ENCODE measurements at places on chromosomes 16 and 17.

- DNase-seq, result no peak
Measured at GRCh38 chr16:23248261-23249194, 53.6 kb upstream of the SCNN1B start.

DNA sequence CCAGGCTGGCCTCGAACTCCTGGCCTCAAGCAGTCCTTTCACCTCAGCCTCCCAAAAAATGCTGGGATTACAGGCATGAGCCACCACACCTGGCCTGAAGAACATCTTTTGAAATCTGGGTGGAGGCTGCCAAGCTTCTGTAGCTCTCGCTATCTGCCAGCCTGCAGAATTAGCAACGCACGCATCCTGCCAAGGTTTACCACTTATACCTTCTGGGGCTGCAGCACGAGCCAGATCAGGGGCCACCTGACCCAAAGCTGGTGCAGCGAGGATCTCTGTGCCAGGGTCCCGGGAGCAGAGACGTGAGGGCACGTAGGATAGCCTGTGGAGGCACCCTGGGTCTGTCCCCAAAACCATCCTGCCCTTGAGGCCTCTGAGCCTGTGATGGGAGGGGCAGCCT, 22.2 kb downstream of the SLC38A8 start:
- DNase-seq, result no peak

DNA sequence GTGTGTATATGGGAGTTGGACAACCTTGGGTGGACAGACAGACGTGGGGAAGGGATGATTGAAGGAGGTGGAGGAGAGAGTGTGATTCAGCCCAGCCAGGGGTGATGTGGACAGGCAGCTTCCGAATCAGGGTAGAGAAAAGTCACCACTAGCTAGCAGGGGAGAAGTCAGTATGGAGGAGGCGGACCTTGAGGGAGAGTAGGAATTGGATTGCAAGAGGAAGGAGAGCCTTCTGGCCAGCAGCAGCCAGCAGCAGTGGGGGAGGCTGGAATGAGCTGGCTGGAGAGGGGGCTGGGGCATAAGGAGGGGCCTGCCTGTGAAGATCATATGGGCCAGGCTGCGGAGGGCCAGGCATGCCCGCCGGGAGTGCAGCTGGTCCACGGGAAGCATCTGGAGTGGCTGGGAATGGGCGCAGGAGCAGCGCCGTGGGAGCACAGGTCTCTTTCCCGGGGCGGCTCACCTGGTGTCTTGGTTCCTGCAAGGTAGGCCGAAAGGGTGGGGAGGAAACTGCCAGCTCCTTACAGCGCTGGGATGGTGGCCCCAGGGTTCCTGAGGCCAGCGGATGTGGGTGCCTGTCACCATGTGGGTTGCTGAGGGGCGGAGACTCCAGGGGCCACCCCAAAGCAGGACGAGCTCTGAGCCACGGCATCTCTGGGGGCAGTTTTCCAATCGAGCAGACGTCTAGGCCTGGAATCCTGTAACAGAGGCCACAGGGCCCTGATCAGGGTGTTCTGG, 235.3 kb downstream of the SEC14L1 start:
- DNase-seq, result peak; percentile 60

GRCh38 chr17:58387834-58388233, 29.5 kb downstream of the RNF43 start:
- no peak for DNase-seq

- DNase-seq, result no peak
Measured at GRCh38 chr17:76087531-76087930, 8.5 kb downstream of the ZACN start.

GRCh38 chr16:27301236-27301861, 12.4 kb upstream of the IL4R start:
- no peak for DNase-seq

DNA sequence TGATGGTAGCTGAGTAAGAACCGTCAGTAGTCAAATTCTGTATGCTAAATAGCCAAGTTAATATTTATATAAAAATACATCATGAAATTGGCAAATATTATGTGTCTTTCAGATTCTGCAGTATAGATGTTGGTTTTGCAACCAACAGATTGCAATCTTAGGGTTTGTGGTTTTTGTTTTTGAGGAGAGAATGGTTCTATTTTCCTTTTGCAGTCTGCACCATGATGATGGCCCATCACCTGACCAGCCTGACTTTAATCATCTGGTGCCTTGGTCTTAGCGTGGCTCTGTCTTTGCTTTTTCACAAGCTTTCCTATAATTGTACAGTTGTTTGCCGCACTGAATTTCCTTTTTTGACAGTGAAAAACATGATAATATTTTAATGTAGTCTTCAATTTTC, 50.7 kb downstream of the NUP93 start:
- no peak for DNase-seq

DNA sequence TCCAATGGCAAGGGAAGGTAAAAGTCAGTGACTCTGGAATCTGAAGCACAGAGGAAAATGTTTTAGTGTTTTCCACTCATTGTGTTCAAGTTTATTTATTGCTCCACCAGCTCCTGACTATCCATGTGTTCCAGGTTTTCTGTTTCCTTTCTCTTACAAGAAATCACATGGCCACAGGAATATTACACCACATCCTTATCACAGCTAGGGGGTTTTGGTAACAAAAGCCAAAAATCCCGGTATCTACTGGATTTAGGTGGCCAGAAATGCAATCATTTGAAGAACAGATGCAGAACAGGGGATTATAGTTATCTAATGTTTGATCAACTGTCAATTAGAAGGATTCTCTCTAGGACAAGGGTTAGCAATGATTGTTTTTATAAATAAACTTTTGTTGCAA, 47.9 kb downstream of the STH start:
- no peak for DNase-seq

DNA sequence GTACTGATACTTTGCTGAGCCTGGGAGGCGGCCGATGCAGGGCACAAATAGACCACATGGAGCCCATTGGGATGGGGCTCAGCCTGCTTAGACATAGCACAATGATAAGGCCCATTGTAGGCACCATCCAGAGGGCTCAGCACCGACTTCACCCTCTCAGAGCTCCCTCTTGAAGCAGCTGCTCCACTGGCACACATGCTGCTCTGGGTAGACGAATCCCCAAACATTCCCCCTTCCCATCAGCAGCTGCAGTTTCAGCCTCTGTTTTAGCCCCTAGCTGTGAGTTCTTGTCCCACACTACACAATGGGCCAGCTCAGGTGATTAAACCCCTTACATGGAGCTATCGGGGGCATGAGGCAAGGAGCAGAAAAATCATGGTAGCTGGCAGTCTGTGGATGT, 174.1 kb downstream of the RGS9 start:
- DNase-seq, result no peak

DNA sequence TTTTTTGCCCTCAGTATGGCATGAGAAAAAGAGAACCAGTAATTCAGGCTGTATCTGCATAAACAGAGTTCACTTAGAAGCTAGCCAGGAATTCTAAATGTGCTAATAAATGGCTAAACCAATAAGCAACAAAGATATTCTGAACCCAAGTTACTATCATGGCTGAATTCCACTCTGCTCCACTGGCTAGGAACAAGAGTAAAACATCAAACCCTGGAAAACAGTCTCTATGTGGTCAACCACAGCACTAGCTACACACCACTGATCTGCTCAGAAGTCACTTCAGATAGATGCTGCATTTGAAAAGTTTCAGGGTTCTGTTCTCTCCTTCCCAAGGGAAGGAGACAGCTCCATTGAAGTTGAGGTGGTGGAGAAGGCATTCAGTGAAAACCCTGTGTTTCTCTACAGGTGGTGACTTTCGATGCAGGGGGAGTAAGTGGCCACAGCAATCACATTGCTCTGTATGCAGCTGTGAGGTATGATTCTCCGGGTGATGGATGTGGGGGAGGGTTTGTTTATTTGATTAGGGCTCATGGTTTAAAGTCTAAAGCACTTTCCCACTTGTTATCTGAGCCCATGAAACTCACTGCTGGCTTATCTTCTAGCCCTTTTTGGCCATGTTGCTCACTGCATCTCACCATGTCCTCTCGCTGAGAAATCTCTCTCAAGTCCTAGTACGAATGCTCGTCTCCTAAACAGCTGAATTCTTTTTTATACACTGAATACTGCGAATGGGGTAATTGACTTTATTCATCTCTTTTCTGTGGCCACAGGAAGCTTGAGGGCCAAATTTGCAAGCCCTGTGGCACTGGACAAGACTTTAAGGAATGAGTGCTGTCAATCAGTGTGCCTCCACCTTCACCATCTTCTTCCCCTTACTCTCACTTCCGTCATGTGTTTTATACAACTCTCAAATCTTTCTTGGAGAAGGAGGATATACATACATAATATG, 39.9 kb downstream of the CENPV start:
- DNase-seq, result no peak

DNA sequence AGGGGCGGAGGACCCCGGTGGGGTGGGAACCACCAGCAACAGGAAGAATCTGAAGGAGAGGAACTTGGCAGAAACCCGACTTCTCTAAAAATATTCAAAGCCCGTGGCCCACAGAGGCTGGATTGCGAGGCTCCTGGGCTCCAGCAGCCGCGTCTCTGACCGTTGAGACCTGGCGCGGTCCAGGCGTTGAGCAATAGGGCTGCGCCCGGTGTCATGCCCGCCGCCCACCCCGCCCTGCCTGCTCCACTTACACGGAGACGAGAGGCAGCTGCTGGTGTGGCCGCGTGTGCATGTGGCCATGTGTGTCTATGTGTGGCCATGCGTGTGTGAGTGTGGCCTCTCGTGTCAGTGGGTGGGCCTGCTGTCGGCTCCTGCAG, 83.6 kb downstream of the IRF8 start:
- DNase-seq, result no peak

- no peak for DNase-seq
Measured at GRCh38 chr16:51982715-51983680, 563.9 kb downstream of the TOX3 start.

DNA sequence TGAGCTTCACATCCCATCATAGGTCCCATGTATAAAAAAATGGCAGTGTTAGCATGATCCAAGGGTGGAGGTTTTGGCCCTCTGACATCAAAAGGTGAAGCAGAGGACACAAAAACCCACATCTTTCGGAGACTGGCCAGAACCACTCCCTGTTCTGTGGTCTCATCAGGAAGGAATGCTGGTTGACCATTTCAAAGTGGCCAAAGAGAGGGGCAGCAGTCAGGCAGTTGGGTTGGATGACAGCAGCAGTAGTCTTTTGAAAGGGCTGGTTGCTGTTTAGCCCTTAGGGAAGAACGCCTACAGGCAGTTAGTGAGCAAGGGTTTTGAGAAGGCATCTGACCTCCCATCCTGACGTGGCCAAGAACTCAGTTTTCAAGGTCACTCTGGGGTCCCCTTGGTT, 40.5 kb downstream of the LCMT1 start:
- DNase-seq, result no peak

DNA sequence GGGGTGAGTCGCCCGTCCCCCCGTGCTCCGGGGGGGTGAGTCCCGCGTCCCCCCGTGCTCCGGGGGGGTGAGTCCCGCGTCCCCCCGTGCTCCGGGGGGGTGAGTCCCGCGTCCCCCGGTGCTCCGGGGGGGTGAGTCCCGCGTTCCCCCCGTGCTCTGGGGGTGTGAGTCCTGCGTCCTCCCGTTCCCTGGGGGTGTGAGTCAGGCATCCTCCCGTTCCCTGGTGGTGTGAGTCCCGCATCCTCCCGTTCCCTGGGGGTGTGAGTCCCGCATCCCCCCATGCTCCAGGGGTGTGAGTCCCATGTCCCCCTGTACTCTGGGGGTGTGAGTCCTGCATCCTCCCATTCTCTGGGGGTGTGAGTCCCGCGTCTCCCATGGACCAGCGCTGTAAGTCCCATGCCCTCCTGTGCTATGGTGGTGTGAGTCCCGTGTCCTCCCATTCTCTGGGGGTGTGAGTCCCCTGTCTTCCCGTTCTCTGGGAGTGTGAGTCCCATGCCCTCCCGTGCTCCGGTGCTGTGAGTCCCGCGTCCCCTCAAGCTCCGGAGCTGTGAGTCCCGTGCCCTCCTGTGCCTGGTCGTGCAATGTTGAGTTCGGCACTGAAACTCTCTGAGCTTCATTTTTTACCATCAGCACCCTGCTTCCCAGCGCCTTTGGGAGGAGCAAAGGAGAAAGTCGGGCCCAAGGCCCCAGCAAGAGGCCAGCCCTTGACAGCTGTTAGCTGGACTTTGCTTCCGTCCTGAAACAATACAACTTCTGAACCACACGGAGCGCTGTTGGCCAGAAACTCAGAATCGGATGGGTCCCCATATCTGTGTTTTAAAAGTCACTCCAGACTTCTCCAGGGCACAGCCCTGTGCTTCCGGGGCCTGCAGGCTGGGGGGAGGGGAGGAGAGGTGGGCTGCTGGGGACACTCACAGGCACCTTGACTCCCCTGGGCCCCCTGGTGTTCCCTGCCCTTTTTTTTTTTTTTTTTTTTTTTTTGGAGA, 11.5 kb upstream of the ZC3H18 start:
- no peak for DNase-seq

DNA sequence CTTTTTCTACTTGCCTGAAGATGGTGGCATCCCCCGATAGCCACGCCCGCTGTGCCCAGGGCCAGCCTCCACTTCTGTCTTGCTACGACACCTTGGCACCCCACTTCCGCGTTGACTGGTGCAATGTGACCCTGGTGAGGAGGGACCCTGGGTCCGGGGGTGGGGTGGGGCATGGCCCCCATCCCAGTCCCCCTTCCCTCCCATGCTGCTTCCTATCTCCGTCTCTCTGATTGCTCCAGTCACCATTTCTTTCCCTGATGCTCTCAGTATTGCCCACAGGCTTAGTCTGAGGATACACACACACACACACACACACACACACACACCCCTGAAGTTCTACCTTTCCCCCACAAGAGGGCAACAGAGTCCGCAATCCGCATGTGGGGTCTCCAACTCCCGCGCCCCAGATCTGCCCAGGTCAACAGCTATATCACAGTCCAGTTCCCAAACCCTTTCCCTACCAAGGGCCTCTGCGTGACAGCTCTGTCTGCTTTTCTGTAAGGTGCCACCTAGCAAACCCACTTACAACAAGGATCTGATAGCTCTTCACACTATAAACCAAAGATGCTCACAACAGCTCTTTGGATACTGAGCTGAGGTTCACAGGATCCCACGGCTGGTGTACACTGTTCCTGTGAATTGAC, 3.4 kb downstream of the SGCA start:
- DNase-seq, result peak; percentile 47

- DNase-seq, result no peak
Measured at GRCh38 chr17:35774499-35774898, 13.8 kb downstream of the C17orf50 start.

GRCh38 chr17:73777131-73777449, 132.8 kb upstream of the SDK2 start:
- no peak for DNase-seq

GRCh38 chr17:78873519-78874340, 29.3 kb downstream of the CEP295NL start:
- DNase-seq, result no peak

DNA sequence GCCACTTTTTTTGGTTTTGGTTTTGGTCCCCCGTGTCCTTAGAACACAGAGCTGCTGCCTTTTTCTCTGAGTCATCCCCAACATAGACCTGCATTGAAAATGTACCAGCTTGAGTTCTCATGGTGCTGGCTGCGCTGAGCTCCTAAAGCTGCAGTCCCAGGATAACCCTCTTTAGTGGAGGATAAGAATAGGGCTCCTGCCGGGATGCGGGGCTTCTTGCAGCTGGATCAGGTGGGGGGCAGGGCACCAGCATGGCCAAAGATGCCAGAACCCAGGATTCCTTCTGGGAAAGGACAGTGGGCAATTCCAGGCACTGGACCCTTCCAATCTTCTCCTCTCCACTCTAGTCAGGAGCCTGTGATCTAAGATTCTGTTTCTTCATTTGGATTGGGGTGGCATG, 8.3 kb upstream of the CLUH start:
- DNase-seq, result no peak

GRCh38 chr17:33079201-33079600, 87.6 kb downstream of the SPACA3 start:
- DNase-seq, result no peak

- no peak for DNase-seq
Measured at GRCh38 chr16:19463468-19464315, 46.0 kb downstream of the TMC5 start.

All from activated gamma-delta T cell treated with anti-CD3 and anti-CD28 coated beads, Interleukin-2, amount 50 U/mL, for 16 hours (primary cell).